ENCODE measurements at places on chromosomes 2 and 18. TPM values are rescaled to one million over a fixed set of nuclear protein-coding genes. Genes with fewer than 3 reads are reported as not detected.

The OTOS gene
- total RNA-seq: not detected

The LIMS2 gene
- 1.2 TPM for total RNA-seq

The SAG gene
- 0.03 TPM for total RNA-seq

The SPDYA gene
- total RNA-seq: 0.37 TPM

The IL36RN gene
- not detected for total RNA-seq

The GRB14 gene
- 3.4 TPM for total RNA-seq

The GTF2A1L gene
- 1.6 TPM for total RNA-seq

The CCDC178 gene
- 0.51 TPM for total RNA-seq

The DSG3 gene
- not detected for total RNA-seq

The KCNG2 gene
- total RNA-seq: 0.99 TPM

The RAD51AP2 gene
- 1.2 TPM for total RNA-seq

The PNO1 gene
- 14.6 TPM for total RNA-seq

DNA sequence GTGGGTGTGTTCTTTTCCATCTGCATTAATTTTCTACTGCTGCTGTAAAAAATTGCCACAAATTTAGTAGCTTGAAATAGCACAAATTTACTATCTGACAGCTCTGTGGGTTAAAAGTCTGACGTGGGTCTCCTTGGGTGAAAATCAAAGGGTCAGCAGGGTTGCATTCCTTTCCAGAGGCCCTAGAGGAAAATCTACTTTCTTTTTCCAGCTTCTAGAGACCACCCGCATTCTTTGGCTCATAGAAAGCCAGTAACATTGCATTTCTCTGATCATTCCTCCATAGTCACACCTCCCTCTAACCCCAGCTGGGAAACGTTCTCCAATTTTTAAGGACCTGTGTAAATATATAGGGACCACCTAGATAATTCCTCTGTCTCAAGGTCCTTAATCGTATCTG lies 128.8 kb downstream of the ATL2 start:
- peak; percentile 4 for DNase-seq

DNA sequence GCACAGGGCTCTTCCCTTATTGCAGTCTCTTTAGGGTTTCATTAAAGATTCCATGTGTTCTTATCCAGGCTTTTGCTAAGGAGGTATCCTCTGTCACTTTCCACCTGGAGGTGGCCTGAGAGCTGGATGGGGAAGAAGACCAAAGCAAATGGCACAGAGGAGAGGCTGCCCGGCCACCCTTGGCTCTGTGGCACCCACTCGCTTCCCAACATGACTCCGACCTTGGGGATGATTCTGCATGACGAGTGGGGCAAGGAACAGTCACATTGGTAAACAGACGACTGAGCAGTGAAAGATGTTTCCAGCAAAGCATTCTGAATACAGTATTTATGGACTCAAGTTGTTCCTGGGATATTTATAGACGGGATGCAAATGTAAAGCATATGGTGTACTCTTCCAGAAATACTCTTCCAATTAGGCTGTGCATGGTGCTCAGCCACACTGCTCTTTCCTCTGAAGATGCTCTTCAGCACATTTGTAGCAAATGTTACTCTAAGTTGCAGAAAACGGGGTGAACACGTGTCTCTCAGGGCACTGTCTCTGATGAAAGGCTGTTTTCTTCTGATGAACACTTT lies 377.1 kb upstream of the HS6ST1 start:
- no peak for DNase-seq

GRCh38 chr2:103232865-103233264 lies 471.0 kb downstream of the TMEM182 start:
- DNase-seq: no peak

GRCh38 chr2:144738749-144739148 lies 218.8 kb upstream of the ZEB2 start:
- no peak for DNase-seq

DNA sequence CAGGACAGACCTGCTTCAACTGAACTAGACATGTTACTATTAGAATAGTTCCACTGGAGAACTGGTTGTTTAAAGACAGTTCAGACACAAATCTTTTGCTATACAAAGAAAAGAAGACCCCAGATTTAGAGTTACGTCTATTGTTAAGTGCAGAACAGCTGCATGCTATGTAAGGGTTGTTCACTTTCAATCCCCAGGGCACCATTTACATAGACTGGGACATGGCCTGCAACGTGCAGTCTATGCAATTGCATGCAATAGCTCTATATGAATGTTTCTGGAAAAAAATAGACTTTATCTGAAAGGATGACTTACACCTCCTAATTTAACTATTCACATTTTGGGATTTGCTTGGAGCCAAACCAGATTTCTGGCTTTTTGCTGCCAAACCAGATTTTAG lies 36.1 kb upstream of the DPP10 start:
- no peak for DNase-seq

DNA sequence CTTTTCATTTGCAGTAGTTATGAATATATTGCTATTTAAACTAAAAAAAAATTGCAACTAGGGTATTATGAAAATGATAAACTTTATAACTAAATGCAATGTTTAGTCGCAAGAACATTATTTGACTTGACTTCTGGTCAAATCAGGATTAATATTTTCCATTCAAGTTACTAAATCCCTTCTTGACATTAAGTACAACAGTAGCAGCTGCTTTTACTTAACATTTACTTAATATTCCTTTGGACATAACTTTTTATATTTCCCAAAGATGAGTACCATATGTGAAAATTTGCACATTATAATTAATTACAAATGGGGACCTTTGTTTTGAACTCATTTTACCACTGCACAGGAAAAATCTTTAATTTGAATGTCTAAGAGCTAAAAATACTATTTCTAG lies 74.0 kb downstream of the PMS1 start:
- DNase-seq: no peak

DNA sequence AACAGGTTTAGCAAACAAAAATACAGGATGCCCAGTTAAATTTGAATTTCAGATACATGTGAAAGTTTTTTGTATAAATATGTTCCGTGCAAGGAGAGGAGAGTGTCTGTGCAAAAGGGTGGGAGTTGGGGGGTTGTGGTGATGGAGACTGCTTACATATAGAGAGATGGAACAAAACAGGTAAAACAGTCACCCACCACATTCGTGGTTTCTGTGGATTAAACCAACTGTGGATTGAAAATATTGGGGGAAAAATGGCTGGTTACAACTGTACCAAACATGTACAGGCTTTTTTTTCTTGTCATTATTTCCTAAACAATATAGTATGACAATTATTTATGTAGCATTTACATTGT lies 245.7 kb downstream of the TNS1 start:
- DNase-seq: no peak

DNA sequence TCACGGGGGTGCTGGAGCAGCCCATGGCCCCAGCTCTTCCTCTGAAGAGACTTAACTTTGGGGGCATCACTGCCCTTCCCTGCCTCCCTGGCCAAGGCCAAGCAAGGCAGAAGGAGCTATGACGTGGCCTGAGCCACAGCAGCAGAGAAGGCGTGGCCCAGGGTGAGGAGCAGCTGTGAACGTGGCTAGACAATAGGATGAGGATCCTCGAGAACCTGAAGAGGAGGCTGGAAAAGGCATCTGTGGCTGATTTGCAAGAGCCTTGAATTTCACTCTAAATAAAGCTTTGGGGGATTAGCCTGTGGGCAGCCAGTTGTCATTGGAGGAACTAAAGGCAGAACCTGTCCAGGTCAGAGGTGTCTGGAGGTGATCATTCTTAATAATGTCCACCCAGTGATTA lies 652.9 kb upstream of the ID2 start:
- DNase-seq: no peak

DNA sequence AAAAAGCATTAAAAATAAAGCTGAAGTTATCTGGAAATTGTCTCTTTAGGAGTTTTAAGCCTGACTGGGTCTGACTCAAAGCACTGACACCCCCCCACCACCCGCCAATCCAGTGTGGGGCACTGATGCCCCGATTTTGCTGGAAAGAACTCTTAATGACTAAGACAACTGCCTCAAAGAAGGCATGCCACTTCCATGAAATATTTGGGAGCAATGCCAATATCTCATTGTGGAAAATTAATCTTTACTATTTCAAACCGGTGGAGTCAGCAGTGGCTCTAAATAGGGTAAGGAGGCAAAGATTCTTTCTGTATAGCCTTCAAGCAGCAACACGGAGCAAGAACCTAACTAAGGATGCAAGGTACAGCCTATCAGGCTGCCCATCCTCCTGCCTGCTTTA lies 4.5 kb downstream of the FKBP7 start:
- DNase-seq: no peak

- DNase-seq: no peak
Measured at GRCh38 chr2:236758406-236758805, 188.8 kb downstream of the ACKR3 start.

DNA sequence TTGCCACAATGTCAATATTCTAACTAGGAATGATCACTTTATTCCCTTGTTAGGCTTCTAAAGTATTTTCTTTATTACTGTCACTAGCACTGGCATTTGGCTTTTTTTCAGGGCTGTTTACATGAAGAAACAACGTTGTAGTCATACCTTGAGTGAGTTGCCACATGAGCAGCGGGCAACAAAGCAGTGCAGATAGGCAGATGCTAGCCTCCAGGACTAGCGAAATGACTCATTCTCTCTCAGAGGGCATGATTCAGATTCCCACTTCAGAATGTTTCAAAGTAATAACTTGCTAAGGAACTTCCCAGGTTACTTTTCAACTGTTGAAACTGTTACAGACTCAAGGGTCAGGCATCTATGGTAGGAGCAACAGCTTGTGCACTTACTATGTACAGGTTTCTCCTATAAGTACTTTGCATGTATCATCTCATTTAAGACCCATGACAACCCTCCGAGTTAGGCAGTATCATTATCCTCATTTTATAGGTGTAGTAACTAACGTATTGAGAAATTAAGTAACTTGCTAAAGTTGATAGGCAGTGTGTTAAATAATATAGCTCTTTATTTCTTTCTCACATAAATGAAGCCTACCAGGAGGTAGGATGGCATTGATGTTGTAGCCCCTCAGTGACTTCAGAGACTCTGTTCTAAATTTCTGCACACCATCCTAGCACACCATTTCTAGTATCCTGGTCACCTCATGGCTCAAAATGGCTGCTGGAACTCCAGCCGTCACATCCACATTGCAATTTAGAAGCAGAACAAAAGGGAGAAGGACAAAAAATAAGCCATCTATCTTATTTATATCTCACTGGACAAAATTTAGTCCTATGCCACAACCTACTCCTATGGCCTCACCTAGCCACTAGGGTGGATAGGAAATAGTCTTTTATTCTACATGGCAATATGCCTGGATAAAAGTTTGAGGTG lies 83.3 kb downstream of the ICOS start:
- DNase-seq: no peak

DNA sequence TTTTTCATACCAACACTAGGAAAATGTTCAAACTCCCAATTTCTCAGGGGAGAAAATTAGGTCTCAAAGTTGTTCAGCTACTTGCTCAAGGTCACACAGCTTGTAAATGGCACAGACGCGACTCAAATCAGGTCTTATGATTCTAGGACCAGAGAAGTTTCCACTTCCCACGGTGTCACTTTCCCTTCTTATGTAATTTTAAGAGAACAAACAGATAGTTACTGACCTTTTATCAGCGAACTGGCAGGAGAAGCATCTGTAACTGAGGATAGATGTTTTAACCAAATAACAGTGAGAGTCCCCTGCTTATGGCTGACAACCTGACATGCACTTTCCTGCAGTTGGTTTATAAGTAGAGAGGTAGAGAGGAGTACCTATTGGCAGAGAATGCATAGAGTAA lies 2.1 kb upstream of the KCNJ3 start:
- no peak for DNase-seq

DNA sequence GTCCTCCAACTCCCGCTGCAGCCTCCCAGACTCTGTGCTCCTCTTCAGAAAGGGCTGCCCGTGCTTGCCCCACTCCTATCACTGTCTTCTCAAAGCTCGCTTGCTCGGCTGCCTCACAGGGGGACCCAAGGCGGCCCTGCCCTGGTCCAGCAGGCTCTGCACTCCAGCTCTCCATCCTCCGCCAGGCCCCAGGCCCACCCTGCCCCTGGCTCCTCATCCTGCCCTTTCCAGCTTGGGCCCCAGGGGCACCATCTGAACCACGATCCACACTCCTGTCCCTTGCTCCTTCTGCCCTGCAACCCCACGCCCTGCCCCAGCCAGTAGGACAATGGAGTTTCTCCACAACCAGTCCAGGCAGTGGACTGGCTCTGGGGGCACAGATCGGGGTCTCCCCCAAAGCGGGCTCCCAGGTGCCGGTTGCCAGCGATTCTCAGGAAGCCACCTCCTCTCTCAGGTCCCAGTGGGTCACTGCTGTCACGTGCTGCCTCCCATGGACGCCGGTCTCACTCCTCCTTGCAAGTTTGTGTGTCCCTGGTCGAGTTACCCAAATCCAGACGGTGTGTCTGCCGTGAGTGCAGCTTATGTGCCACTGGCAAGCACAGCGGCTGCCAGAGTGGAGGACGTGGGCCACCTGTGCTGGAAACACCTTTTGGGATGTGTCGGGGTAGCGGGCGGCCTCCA lies 238.5 kb downstream of the HDAC4 start:
- no peak for DNase-seq

DNA sequence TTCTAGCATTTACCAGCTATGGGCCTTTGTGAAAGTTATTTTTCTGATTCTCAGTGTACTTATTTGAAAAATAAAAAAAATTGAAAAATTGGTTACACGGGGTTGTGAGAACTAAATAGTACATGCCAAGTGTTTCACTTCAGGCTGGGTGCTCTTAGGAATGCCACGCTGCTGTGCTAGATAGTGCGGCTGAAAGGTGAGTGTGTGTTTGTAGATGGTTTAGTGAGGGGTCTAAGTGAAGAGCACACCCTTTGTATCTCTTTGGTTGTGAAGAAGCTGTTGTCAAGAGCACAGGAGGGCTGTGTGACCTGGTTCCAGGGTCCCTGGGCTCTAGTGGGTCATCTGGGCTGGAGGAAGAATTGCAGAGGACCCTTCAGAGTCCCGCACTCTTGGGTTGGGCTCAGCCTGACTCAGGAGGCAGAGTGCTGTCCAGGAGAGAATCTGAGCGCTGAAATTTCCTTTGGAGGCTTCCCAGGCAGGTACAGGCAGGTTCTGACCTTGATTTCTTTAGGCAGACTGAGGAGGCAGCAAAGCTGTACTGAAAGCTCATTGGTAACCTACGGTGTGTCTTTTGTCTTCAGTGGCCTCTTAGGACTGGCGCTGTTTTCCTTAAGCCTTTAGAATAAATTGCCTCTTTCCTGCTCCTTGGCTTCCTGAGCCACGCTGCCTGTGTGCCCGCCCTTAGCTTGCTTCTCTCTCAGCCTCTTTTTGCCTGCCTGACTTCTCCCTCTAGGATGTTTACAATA lies 44.4 kb downstream of the MAP4K4 start:
- DNase-seq: peak; percentile 82

GRCh38 chr2:601387-601698 lies 75.9 kb downstream of the TMEM18 start:
- no peak for DNase-seq

DNA sequence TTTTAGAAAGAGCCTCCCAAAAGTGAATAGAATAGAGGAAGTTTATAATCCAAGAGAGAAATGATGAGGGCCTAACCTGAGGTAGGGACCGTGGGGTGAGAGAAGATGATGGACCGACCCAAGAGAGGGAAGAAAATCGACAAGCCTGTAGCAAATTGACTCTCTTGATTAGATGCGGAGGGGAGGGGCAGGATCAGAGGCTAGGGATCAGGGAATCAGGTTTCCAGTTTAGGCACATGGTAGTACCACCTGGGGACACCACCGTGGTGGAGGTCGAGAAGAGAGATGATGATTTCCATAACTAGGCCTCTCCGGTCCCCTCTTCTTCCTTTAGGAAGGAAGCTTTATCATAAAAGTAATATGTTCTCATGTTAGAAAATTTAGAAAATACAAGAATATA lies 108.7 kb upstream of the ALPP start:
- DNase-seq: no peak

Measured in neural progenitor cell (in vitro differentiated cells).